ENCODE measurements at places on chromosomes 12 and 14.

DNA sequence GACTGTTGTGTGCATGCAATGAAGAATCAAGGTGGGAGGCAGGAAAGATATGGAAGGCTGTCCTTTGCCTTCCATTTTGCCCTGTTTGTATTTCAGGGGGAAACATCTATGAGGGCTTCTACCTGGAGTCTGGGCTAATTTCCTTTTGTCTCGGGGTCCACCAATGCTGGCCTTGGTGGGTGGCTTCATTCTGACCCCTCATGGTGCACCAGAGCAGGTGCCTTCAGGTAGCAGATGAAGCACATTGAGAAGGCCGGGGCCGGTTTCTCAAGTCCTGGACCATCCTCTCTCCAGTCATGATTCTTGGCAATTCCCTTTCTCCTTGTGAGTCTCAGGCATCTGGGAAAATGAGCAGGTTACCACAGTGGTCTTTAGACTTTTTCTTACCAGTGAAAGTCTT, 47.2 kb downstream of the RPH3A start:
- DNase-seq: no peak

DNA sequence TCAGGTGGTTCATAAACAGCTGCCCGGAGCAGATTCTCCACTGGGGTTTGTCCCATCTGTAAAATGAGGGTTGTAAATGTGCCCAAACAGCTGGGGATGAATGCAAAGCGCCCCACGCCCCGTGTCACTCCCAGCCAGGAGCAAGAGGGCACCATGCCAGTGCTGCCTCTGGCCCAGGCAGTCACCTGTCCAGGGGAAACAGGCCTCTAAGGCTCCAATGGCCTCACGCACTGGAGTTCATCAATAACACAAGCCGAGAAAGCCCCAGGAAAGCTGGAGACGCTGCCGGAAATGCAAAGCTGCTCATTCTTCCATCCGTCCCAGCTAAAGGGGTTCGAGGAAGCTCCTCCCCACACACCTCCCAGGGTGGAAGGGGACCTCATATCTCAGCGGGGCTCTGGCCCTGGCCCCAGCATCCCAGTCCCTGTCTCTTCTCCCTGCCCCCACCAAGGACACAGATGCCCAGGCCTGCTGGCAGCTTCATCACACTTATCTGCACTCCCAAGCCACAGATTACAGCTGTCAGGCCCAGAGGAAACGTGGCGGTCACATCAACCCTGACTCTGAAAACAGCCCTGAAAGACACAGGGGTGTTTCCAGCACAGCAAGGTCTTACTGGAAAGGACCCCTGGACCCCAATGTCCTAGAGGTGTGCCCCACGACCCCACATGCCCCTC, 21.5 kb downstream of the SCARB1 start:
- DNase-seq: no peak

DNA sequence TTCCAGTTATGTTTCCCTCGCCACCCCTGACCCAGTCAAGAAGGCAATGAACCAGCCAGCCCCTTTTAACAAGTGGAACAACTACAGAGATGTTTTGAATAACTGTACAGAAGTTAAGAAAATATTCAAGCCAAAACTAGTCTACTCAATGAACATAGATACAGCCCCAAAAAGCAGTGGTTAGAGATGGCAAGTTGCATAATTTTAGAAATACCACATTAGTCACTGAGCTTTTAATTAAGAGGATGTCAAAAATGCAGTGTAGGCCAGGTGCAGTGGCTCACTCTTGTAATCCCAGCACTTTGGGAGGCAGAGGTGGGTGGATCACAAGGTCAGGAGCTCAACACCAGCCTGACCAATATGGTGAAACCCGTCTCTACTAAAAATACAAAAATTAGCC, 27.2 kb downstream of the PROX2 start:
- no peak for DNase-seq

DNA sequence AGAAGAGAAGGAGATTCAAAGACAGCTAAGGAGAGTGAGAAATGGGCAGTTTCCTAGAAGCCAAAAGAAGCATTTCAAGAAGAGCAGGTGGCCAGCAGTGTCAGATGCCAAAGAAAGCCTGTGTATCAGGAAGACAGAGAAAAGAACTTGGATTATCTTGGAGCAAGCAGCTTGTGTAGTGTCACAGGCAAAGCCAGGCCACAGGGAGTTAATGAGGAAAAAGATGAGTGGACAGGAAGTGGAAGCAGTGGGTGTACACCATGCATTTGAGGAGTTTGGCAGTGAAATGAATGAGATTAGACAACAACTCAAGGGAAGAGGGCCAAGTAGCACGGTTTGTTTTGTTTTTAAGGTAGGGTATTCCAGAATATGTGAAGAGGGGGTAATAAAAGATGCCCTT, 5.6 kb upstream of the MYH7 start:
- DNase-seq: peak; percentile 30

DNA sequence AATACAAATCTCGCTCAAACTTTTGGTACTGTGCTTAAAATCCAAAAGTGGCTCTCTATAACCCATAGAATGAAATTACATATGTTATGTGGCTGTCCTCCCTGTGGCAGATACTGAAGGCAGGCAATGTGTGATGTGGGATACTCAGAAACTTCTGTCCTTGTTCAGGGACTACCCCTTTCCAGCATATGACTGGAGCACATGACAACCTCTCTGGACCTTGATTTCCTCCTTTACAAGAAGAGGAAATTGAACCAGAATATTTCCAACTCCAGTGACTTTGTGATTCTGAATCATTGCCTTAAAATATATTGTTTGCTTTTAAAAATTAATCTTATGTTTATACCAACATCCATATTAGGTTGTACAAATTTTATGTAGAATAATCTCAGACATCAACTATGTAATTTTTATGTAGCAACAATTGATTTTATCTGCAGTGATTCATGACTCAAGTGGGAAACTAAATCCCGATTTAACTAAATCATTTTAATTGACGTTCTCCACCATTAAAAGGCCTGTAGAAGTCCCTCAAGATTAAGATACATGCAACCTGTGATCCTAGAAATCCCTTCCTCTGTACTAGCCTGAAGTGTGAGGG, 162.4 kb downstream of the AKAP6 start:
- DNase-seq: no peak

GRCh38 chr12:14950982-14951746, 10.2 kb downstream of the ARHGDIB start:
- DNase-seq: no peak

DNA sequence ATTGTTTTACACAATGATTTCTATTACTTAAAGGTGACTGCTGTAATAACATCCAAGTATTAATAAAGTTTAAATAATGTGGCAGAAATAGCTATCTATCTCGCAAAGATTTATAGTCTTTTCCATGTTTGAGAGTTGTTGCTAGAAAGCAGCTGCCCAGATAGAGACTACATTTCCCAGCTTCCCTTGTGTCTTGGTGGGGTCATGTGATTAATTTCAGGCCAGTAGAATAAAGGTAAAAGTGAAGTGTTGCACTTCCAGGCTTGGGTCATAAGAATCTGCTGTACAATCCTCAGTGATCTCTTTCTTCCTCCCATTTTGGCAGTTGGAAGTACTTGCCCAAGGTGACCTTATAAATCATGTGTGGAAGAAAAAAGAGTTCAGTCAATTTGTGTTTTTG, 449.7 kb upstream of the USP15 start:
- DNase-seq: no peak

DNA sequence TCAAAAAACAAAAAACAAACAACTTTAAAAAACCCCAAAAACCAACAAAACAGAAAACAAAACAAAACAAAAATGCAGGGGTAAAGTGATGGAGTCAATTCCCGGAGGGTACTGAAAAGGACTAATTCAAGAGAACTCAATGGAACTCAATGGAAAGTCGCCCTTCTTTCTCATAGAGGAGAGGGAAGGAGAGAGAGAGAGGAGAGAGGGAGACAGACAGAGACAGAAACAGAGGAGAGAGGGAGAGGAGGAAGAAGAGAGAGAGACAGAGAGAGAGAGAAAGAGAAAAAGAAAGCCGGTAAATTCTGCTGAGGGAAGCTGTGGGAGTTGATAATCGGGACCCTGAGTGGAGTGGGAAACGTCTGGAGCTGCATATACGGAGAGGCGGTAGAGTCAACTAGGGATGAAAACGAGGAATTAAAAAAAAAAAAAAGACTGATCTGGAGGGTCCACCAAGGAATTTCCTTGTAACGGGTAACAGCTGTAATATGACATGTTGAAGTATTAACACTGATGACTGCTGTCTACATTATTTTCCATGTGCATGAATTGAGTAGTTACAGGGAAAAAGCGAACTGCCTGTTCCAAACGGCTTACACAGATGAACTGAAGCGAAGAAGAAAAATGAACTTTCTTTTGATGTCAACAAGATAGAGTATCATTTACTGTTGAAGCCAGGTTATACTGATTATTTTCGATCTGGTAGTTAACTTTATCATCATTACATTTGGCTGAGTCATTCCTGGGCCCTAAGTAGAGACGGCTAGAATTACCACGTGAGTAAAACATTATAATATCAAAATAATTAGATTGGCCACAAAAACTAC, 934 bp upstream of the ZC2HC1C start:
- DNase-seq: no peak

- DNase-seq: no peak
Observed at GRCh38 chr14:56168007-56168616, 49.9 kb downstream of the PELI2 start.

DNA sequence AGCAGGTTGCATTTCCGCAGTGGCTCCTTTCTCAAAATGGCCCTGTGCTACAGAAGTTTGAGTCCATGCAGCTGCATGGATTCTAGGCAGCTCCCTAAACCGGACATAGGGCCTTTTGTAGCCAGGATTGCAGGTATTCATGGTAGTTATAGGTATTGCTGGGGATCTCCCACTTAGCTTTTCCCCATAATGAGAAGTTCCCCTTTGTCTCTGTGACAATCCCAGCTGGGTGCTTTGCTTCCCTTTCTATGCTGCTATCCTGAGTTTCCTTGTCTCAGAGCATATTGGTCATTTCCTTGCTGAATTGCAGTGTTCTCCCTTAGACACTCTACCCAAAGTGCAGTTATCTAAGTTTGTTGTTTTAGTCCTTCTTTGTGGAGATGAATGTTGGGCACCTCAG, 120.9 kb upstream of the MIS18BP1 start:
- DNase-seq: no peak

GRCh38 chr12:31317471-31318395, 8.2 kb downstream of the SINHCAF start:
- no peak for DNase-seq

DNA sequence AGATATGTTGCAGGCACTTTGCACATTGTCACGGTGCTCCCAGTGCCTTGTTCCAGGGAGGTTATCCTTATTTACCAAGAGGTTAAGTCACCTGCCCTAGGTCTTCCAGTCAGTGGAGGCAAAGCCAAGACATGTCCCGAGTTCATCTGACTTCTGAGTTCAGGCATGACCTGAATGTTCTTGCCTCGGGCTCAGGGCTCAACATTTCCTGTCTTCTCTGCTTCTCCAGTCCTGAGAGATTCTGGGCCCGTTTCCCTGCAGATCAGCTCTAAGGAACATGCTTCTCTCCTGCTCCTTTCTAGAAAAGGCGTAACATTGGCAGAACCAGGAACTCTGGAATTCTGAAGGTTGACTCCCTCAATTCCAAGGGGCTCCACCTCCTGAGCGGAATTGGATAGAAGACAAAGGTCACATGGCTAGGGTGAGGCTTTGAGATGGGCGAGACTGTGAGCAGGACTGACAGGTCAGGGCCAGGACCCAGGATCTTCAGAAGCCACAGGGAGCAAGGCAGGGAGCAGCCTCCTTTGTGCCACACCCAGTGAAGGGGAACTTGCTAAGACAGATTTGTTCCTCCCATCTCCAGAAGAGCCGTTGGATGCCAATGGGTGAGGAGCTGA, 19.9 kb downstream of the BDKRB2 start:
- no peak for DNase-seq

- peak; percentile 76 for DNase-seq
Observed at GRCh38 chr12:5258498-5258897, 173.4 kb upstream of the NTF3 start.

DNA sequence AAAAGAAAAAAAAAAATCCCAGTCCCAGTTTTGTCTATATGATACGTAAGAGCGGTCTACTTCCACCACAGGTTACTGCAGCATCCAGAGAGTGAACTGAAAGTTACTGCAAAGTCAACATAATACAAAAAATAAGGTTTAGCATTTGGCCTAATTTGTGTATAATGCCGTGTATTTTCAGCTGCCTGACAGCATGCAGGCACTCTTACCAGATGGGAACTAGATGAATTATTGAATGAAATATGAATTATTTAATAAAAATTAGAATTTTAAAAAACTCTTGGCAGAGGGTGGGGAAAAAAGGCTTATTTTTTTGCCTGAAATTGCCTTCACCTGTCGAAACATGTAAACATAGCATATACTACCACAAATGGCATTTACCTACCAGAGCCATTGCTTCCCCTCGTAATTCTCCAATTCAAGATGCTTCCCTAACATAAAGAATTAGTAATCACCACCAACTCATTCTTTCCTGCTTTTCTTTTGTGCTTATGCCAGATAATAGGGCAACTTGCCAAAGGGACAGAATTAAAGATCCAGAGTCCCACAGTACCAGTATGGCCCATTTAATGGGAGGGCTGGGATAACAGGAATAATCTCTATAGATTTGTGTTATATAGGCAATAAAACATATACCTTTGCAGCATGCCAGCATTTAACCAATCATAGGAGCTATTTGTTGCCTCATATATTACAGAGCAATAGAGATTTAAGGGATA, 31.1 kb downstream of the ATF7 start:
- DNase-seq: no peak

- DNase-seq: no peak
Observed at GRCh38 chr12:6200256-6201212, at the start of gene CD9. TSS of gene CD9 (plus strand) at chr12:6200400. CDS start at chr12:6200500, 100 bp downstream.

Measured in right atrium auricular region (tissue), 2 donors.